Lung (tissue), 17 donors: ENCODE measurements at places on chromosomes 4 and X. TPM values are rescaled to one million over a fixed set of nuclear protein-coding genes. Genes with fewer than 3 reads are reported as not detected.

The MAOB gene
- total RNA-seq: 17.2 TPM

The UGT2A1 gene
- total RNA-seq: not detected

- no peak for DNase-seq
- peak overlapping the region; percentile 99 for H3K27ac ChIP-seq
- H3K4me3 ChIP-seq: peak overlapping the region; percentile 90
- no peaks in the 10 kb centered on the region for H3K27me3 ChIP-seq
- H3K4me1 ChIP-seq: peaks cover 8% of the 10 kb centered on the region
- H3K36me3 ChIP-seq: no peaks in the 10 kb centered on the region
These were observed 213 bp downstream of the NFKB1 start for GRCh38 chr4:102501447-102501696.

The PFKFB1 gene
- 0.34 TPM for total RNA-seq

The USP51 gene
- total RNA-seq: 10.2 TPM

- DNase-seq: no peak
- no peak overlapping the region for H3K27ac ChIP-seq
- no peak overlapping the region for H3K4me3 ChIP-seq
- no peaks in the 10 kb centered on the region for H3K27me3 ChIP-seq
- no peaks in the 10 kb centered on the region for H3K4me1 ChIP-seq
These were observed 828.3 kb downstream of the TECRL start for GRCh38 chr4:63580796-63581475.

DNA sequence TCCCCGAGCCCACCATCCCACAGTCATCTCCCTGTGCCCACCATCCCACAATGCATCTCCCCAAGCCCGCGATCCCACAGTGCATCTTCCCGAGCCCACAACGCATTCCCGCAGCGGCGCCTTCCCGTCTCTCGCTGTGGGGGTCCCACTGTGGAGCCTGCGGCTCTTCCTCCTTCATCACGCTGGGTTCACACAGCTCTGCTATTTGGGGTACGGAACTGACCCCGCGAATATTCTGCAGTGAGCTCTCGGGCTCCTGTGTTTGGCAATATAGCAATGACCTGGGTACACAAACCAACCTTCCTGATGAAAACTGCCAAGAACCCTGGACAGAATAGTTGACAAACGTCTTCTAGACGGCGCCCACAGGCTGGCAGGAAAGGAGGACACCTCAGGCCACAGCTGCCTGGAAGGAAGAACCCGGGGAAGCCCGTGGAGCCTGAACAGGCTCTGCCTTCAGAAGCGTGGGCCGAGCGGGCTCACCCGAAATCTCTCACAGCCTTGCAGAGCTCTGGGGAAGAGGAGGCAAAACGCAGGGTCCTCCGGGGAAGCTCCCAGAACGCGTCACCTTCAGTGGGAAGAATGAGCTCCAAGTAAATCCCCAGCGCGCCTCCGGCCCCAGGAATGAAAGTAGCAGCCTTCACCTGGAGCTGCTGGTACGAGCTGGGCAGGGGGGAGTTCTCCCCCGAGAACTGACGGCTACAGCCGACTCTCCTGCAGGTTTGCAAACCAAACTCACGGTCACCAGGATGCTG, 22.9 kb downstream of the PPP2R3B start:
- H3K27ac ChIP-seq: no peak overlapping the region
- H3K4me1 ChIP-seq: no peaks in the 10 kb centered on the region
- H3K27me3 ChIP-seq: no peaks in the 10 kb centered on the region
- no peak overlapping the region for H3K4me3 ChIP-seq
- no peak for DNase-seq

The COL4A5 gene
- 253 TPM for total RNA-seq

DNA sequence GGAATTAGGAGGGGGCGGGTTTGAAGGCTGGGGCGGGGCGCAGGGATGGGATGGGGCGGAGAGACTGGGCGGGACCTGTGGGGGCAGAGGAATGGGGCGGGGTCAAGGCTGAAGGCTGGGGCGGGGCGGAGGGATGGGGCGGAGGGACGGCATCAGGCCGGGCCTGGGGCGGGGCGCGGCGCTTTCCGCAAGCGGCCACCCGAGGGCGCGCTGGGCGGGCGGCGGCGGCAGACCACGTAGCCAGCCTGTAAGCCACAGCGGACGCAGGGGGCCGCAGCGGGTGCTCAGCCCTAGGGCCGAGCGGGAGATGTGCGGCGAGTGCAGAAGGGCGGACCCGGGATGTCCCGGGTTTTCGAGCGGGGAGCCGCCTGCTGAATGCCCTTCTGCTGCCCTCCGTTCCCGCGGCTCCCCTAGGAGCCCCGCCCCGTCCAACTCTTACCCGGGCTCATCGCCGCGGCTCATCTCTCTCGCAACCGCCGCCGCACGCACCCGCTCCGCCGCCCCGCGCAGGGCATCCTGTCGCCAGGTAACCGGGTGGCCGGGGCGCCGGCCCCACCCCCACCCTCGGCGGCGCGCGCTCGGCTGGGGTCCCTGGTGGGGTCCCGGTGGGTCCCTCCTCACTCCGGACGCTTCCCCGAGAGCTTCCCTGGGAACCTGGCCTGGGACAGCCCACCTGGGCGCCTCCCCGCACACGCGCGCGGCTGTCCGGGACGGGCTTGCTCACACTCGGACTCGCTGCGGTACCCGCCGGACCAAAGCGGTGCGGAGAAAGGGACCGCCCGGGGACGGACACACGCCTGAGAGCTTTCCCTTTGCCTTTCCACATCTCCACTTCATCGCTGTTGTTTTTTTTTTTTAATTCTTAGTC, at the start of gene CCDC110:
TSS of gene CCDC110 (minus strand) at position 499 of the 868 bp plus-strand sequence. CDS start at position 449, 50 bp downstream.
- peak; percentile 97 for DNase-seq
- no peaks in the 10 kb centered on the region for H3K36me3 ChIP-seq

GRCh38 chrX:102767287-102767686, 46.7 kb downstream of the GPRASP3 start:
- H3K4me1 ChIP-seq: peaks cover 7% of the 10 kb centered on the region
- H3K27ac ChIP-seq: no peak overlapping the region
- no peaks in the 10 kb centered on the region for H3K27me3 ChIP-seq
- H3K36me3 ChIP-seq: no peaks in the 10 kb centered on the region
- H3K4me3 ChIP-seq: no peak overlapping the region

- no peaks in the 10 kb centered on the region for H3K4me1 ChIP-seq
- peak overlapping the region; percentile 36 for H3K27ac ChIP-seq
- H3K27me3 ChIP-seq: no peaks in the 10 kb centered on the region
These were observed 9.4 kb downstream of the ARHGAP10 start for GRCh38 chr4:147741190-147741788.

DNA sequence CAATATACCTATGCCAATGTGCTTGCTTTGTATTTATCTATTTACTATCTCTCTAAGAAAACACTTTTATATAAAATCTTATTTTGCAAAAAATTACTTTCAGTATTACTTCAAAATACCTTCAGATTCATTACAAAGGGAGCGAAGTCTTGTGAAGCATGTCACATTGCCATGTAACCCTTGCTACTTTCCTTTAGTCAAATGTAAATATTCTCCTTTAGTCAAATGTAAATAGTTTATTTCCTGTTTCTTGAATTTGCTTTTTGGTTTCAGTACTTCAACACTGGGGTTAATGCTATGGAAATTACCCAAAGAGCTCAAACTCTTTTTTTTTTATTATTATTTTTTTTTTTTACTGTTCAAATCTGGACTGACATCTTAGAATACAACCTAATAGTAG, 383.3 kb downstream of the GRXCR1 start:
- no peaks in the 10 kb centered on the region for H3K4me1 ChIP-seq
- H3K27me3 ChIP-seq: no peaks in the 10 kb centered on the region
- no peak for DNase-seq
- H3K27ac ChIP-seq: no peak overlapping the region
- no peaks in the 10 kb centered on the region for H3K36me3 ChIP-seq

GRCh38 chr4:85779165-85779564, 304.2 kb downstream of the ARHGAP24 start:
- H3K27ac ChIP-seq: peak overlapping the region; percentile 53
- peak; percentile 31 for DNase-seq
- H3K4me3 ChIP-seq: no peak overlapping the region
- no peaks in the 10 kb centered on the region for H3K36me3 ChIP-seq

- H3K27ac ChIP-seq: no peak overlapping the region
- no peaks in the 10 kb centered on the region for H3K4me1 ChIP-seq
- H3K36me3 ChIP-seq: no peaks in the 10 kb centered on the region
- no peaks in the 10 kb centered on the region for H3K27me3 ChIP-seq
- H3K4me3 ChIP-seq: no peak overlapping the region
- no peak for DNase-seq
These were observed 81.8 kb upstream of the KIT start for GRCh38 chr4:54575919-54576318.

The TXK gene
- total RNA-seq: 2.4 TPM

DNA sequence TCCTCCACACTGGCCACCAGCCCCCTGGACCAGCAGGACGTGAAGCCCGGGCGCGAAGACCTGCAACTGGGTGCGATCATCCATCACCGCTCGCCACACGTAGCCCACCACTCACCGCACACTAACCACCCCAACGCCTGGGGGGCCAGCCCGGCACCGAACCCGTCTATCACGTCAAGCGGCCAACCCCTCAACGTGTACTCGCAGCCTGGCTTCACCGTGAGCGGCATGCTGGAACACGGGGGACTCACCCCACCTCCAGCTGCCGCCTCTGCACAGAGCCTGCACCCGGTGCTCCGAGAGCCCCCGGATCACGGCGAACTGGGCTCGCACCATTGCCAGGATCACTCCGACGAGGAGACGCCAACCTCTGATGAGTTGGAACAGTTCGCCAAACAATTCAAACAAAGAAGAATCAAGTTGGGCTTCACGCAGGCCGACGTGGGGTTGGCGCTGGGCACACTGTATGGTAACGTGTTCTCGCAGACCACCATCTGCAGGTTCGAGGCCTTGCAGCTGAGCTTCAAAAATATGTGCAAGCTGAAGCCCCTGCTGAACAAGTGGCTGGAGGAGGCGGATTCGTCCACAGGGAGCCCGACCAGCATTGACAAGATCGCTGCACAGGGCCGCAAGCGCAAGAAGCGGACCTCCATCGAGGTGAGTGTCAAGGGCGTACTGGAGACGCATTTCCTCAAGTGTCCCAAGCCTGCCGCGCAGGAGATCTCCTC, 600 bp downstream of the POU3F4 start:
- H3K36me3 ChIP-seq: no peaks in the 10 kb centered on the region
- no peak for DNase-seq
- H3K27ac ChIP-seq: no peak overlapping the region
- no peak overlapping the region for H3K4me3 ChIP-seq

DNA sequence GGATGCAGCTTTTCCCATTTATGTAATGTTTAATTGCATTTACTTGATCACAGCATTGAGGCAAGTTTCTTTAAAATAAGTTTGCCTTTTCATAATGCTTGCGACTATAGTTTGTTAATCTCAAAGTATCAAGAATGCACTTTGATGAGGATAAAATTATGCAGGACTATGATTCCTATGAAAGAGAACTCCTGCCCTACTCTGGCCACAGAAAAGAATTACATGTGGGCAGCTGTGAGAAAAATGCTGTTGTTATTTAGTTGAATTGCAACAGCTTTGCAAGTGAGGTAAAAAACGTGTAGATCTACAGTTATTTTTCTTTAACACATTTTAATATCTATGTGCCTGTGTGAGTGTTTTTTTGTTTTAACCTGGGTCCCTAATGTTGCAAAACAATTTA, 12.5 kb upstream of the OSTC start:
- DNase-seq: no peak
- no peak overlapping the region for H3K27ac ChIP-seq
- H3K36me3 ChIP-seq: peaks cover 14% of the 10 kb centered on the region
- no peaks in the 10 kb centered on the region for H3K4me1 ChIP-seq
- H3K27me3 ChIP-seq: no peaks in the 10 kb centered on the region
- H3K4me3 ChIP-seq: no peak overlapping the region

The LRRC66 gene
- total RNA-seq: 0.14 TPM

GRCh38 chrX:97563531-97564133, 679.9 kb downstream of the RPA4 start:
- no peaks in the 10 kb centered on the region for H3K36me3 ChIP-seq
- H3K4me3 ChIP-seq: no peak overlapping the region
- H3K27me3 ChIP-seq: peaks cover 3% of the 10 kb centered on the region
- no peaks in the 10 kb centered on the region for H3K4me1 ChIP-seq
- H3K27ac ChIP-seq: no peak overlapping the region

DNA sequence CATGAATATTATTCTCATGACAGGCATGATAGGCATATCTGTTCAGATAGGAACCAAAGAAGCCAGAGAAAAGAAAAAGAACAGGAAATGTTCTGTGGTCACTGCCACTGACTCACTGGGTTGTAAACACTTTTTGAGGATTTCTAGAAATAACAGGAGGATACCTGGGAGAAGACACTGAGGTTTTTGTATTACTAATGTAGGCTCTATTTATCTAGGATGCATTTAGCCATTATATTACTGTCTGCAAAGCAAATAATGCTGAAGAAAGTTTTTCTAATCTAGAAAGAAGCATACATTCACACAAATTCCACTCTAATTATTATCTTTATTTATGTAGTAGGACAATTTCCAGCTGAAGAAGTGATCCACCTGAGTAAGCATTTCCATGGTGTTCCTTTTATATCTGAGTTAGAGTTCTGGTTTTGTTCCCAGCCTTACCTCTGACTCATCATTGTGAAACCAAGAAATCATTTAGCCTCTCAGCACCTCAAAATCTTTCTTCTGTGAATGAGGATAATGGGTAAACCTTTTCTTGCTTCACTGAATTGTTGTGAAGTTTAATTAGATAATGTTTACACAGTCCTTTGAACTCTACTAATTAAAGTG, 40.2 kb upstream of the EPGN start:
- H3K27me3 ChIP-seq: no peaks in the 10 kb centered on the region
- DNase-seq: no peak
- peaks cover under 1% of the 10 kb centered on the region for H3K4me1 ChIP-seq
- H3K4me3 ChIP-seq: no peak overlapping the region

The SLC6A14 gene
- 38.0 TPM for total RNA-seq

The ASMT gene
- 0.63 TPM for total RNA-seq

GRCh38 chr4:57607566-57608180, 497.5 kb upstream of the IGFBP7 start:
- H3K36me3 ChIP-seq: no peaks in the 10 kb centered on the region
- H3K27ac ChIP-seq: no peak overlapping the region
- H3K4me1 ChIP-seq: no peaks in the 10 kb centered on the region
- DNase-seq: peak; percentile 19

DNA sequence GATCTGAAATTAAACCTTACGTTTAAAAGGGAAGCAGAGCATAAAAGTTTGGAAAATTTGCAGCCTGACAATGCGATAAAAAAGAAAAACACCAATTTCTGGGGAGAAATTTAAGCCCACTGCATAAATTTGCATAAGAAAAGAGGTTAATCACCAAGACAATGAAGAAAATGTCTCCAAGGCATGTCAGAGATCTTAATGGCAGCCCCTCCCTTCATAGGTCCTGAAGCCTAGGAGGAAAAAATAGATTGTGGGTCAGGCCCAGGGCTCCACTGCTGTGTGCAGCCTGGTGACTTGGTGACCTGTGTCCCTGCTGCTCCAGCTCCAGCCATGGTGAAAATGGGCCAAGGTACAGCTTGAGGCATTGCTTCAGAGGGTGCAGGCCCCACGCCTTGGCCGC, 264.0 kb upstream of the CT83 start:
- no peak overlapping the region for H3K4me3 ChIP-seq
- DNase-seq: no peak
- H3K27me3 ChIP-seq: no peaks in the 10 kb centered on the region
- H3K27ac ChIP-seq: no peak overlapping the region

The MAP9 gene
- 31.5 TPM for total RNA-seq
